KG1 (cell line): ENCODE measurements at places on chromosomes 11 and 22.

GRCh38 chr22:46069521-46070214 is 80.7 kb upstream of the PPARA start:
- DNase-seq: peak; percentile 83

- no peak for DNase-seq
Observed at GRCh38 chr11:86103808-86104207, 34.9 kb upstream of the PICALM start.

GRCh38 chr11:43123443-43123842 is 188.4 kb upstream of the API5 start:
- no peak for DNase-seq

DNA sequence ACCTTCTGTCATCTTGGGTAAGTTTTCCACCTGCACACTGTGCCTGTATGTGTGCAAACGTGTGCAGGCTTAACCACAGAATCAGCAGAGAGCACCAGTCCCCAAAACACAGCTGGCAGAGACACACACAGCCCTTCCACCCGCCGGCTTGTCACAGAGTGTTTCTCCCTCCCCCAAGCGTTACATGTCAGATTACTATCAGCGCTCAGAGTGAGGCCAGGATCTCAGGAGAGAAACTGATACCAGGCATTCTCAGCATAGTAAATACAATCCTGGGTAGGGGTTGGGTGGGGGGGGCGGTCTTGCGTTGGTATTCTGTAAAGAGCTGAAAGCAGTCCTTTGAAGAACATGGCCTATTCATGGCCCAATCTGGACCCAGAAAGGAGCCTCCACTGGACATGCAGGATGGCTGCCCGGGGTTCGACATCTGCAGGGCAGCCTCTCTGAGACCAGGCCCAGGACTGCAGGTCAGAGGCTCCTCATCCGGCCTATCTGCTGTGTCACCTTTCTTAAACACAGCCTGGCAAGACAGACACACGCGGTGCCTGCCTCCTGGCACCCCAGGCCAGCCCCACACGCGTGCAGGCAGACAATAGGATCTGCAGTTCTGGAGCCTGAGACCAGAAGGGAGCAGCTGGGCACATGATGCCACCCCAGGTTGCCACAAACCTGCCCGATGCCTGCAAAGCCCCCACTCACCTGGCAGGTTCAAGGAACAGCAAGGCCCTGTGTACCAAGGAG is 1.7 kb downstream of the OSBPL5 start:
- no peak for DNase-seq

- DNase-seq: no peak
Observed at GRCh38 chr22:32693102-32693501, 108.4 kb upstream of the TIMP3 start.
